ENCODE measurements at places on chromosomes 11 and 22.
A peak's percentile ranks its signal among the peaks of the same experiment; 100 is the strongest.

DNA sequence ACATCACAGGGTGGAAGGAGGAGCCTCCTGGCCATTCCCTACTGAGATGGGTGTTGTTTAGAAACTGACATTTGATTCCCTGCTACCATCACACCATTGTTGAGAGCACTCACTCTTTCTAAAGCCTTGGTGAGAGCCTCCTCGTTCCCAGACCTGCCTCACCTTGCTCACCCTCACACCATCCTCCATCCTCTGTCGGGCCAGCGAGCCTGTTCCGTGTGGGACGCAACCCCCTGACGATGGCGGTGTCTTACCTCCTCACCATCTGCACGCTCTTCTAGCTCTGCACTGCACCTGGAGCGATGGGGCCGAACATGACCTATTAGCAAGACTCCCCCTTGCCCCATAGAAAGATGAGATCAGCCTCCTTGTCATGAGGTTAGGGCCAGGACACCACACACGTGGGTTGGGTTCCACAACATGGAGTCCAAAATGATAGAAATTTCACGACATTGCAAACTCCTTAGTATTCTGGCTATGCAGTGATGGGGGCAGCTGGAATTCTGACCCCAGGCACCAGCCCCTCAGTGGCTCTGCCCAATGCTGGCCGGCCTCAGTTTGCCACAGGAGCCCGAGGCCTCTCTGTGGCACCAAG is 1017.9 kb downstream of the TBC1D22A start:
- DNase-seq, result peak; percentile 28

DNA sequence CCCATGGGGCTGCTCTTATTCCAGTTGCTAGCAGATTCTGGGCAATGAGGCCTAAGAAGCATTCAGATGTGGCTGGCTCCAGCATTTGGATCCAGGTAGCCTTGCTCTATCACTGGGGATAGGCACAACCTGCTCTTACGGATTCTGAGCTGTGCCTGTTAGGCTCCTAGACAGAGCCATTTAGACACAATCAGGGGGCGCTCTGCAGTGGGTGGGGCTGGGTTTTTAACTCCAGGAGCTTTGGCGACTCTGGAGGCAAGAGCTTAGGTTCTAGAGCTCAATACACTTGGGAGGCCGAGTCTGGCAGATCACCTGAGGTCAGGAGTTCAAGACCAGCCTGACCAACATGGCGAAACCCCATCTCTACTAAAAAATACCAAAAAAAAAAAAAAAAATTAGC is 32.0 kb downstream of the KCNC1 start:
- no peak for DNase-seq

- DNase-seq, result peak; percentile 57
Observed at GRCh38 chr11:31814176-31814868, 3.2 kb upstream of the PAX6 start.

- DNase-seq, result no peak
Observed at GRCh38 chr22:49524362-49524761, 303.3 kb downstream of the BRD1 start.

DNA sequence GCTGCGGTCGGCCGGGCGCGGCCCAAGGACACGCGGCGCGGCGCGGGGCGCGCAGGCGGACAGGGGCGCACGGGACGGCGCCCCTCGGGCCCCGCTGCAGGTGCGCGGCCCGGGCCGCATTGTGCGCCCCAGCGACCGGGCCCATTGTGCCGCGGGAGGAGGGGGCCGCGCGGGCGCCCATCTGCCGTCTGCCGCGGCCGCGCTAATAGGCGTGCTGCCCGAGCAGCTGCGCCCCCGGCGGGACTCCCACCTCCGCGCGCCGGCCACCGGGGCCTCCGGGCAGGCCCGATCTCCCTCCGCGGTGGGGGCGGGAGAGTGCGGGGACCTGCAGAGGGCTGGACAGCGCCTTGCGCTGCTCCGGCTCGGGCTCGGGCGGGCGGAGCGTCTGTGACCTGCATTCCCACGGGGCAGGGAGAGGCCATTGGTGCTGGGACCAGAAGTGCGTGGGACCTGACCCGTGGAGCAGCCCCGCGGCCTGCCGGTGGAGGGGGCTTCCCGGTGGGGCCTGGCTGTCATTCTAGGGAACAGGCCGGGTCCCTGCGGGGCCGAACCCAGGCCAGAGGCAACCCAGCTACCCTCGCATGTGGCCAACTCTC is 933 bp downstream of the BRSK2 start:
- peak; percentile 76 for DNase-seq

DNA sequence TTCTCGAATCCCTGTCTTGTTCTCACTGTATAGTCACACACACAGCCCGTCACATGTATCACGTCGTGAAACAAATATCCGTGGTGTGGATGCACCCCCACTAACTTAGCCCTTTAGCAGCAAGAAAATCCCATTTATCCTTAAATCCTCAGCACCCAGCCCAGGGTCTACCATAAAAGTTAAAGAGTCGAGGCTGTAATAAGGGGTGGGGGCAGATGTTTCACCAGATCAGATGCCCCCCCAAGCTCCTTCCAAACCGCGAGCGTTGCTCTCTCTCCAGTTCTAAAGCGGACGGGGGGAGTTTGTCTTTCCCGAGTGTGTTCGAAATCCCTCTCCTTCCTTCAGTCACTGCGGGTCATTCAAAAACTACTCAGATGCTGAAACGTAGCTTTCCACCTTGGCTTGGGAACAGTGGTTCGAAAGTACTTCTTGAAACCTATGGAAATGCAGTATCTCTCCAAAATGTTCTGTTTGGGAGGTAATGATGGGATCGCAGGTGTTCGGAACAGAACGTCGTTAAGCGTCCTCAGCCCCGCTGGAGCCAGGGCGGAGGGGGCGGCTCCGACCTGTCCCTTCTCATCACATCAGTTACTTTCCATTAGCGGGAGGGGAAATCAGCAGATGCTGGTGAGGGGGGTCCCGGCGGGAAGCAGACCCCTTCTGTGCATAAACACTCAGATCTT is 156.2 kb downstream of the BRD1 start:
- DNase-seq, result no peak

GRCh38 chr11:13042873-13043342 is 33.8 kb downstream of the RASSF10 start:
- DNase-seq, result no peak

DNA sequence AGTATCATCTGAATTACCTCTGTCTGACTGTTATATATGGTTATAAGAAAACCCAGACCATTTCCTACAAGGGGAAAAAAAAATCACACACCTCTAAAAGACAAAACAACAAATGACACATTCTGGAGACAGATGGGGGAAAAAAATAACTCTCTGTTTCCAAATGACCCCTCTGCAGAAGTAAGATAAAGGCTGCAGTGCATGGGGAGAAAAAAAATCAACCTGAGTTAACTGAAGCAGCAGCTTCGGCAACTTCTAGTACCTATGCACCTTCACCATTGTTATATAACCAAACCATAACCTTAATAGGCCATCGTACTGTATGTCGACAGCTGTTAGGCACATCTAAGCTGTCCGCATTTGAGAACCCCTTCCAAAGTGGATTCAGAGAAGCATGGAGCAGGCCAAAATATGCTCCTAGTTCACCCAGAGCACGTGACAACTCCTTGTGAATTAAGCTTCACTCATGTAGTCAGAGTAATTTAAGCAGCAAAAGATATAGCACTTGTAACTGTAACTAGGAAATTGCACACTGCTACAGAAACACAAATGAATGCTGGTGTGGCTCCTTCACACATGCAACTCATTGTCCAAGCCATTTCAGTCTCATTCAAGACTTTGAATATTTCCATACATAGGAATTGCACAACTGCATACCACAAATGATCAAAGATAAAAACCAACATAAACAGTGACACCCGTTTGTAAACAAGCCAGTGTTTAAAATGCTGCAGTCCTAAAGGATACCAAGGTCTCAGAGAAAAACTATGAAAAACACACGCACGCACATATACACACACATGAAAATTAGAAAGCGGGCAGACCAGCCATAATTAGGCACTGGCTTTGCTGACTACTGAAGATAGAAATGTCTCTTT is 2.7 kb downstream of the SIK3 start:
- no peak for DNase-seq

- DNase-seq, result no peak
Observed at GRCh38 chr22:23878219-23878618, 16.0 kb upstream of the MIF start.

DNA sequence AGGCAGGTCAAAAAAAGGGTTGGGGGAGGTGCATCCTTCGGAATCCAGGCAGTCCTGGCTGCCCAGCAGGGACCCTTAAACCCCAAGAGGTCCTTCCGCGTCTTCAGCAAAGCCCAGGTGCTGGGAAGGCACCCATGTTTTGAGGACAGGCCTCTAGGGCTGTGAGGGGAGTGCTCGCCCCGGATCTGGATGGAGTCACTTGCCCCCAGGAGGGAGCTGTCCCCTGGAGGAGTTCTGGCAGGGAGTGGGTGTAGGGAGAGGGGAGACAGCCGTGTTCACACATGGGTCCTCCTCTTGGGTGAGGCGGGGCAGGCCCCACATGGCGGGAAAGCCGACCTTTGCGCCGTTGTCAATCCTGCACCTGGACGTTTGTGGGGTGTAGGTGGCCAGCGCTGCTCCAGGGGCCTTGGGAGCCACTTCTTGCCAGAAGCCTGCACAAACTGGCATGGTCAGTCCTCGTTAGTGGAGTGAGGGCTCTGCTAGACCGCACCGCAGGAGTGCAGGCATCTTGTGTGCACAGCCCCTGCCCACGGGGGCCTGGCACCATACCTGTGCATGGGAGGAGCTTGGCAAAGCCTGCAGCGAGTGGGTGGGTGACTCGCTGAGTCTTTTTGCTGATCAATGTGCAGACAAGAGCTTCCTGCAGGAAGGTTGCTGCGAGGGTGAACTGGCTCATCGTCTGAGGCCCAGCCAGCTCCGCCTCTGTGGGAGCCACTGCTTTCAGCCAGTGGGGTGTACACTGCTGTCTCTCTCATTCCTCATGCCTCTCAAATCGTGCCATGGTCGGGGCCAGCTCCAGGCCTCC is 16.0 kb downstream of the PPIL2 start:
- DNase-seq, result no peak

GRCh38 chr22:46730568-46731245 is 7.3 kb downstream of the CERK start:
- no peak for DNase-seq

GRCh38 chr11:83319346-83319745 is 33.2 kb upstream of the CCDC90B start:
- no peak for DNase-seq

DNA sequence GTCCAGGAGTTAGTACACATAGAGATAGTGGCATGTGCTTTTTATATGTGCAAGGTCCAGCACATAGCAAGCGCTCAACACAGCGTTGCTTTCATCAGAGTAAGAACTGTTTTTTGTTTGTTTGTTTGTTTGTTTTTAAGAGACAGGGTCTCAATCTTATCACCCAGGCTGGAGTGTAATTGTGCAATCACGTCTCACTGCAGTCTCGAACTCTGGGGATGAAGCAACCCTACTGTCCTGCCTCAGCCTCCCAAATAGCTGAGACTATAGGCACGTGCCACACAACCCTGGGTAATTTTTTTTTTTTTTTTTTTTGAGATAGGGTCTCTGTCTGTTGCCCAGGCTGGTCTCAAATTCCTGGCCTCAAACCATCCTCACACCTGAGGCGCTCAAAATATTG is 10.8 kb downstream of the TCN2 start:
- no peak for DNase-seq

GRCh38 chr11:10117709-10118351 is 176.2 kb downstream of the SBF2 start:
- no peak for DNase-seq

GRCh38 chr22:37632174-37633088 is 7.0 kb upstream of the SH3BP1 start:
- no peak for DNase-seq

GRCh38 chr11:106070606-106071005 is 6.5 kb downstream of the KBTBD3 start:
- DNase-seq, result no peak

DNA sequence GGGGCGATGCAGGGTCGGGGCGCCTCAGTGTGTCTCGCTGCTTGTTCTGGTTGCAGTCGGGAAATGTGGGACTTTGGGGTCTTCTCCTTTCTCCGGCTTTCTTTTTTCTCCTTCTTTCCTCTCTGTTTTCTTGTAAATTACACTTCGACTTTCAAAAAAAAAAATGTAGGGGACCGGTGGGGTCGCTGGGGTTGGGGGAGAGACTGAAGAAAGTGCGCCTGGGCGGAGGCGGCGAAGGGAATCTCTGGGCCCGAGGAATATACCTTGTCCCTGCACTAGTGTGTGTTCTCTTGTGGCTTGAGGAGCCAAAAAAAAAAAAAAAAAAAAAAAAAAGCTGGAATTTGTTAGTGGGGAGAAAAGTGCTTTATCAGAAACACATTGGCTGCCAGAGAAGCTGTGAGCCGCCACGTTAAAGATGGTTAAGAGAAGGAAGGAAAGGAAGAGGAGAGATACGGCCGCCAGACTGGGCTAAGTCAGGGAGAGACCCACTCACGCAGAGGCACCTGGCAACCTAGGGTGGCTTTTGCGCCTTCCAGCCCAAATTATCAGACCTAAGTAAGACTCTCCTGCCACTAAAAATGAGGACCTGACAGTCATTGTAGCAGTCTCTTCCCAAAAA is 8.4 kb upstream of the FLI1 start:
- DNase-seq, result no peak

- no peak for DNase-seq
Observed at GRCh38 chr11:103681855-103682254, 354.6 kb upstream of the DDI1 start.

DNA sequence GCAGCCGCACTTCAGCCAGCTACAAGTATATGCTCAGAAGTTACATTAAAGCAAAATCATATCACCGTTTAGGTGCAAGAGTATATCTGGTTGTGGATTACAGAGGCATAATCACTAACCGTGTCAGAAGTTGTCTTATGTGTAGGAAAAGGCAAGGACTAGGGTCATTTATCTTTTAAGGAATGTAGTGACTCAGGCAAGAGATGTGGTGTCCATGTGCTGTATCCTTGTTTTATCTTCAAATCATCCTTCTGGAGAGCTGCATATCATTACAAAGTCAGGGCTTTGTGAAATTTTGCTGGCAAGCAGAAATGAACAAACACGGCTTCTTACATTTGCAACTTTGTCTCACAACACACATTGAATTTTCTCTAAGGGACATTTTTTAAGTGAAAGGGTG is 12.7 kb upstream of the CHORDC1 start:
- no peak for DNase-seq

DNA sequence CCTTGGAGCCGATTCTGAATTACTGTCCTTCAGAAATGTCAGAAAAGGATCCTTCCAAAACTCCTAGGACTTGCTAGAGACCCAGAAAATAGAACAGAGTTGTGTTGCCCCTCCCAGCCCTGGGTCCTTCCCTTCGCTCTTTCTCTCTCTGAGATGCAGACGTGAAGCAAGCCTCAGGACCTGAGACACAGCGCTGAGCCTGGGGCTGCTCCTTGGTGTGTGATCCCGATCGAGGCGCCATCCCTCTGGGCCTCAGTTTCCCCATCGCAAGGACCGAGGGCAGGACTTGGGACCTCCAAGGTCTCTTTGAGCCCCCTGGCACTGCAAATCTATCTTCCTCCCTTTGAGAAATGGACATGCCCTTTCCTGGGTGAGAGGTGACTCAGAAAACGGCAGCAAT is 533.5 kb downstream of the TBC1D22A start:
- DNase-seq, result no peak

Measured in islet precursor cell (in vitro differentiated cells).